ENCODE measurements at places on chromosomes 2 and 18.
A peak's percentile ranks its signal among the peaks of the same experiment; 100 is the strongest.

GRCh38 chr2:181072486-181073235 lies 92.3 kb downstream of the UBE2E3 start:
- no peak for DNase-seq

DNA sequence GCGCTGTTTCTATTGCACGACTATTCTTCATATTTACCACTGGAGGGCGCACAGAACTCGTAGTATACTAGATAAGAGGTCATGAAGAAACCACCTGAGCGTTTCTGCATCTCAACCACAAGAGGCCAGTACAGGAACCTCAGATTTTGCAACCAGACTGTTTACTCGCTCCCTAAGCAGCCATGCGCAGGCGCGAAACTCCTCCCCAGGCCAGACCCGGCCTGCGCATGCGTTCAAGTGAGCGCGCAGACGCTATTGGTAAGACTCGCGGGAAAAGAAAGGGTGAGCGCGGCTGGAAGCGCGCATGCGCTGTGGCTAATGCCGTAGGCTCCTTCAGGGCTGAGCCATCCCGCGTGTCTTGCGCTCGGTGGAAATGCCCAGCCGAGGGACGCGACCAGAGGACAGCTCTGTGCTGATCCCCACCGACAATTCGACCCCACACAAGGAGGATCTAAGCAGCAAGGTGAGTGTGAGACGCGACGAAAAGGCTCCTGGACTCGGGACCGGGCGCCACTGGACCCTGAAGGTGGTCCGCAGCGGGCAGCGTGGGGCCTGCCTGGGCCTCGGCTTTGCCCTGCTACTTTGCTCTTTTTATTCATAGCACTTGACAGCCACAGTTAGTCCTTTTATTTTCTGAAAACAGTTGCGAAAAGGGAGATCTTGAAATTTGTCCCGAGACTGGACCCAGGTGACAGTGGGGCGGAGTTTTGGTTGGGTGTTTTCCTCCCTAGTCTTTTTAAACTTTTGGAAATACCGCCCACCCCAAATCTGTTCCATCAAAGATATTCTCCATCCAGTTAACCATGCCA lies at the start of gene ASNSD1:
ASNSD1 (plus strand) TSS at position 312 of the 809 bp plus-strand sequence. CDS start 4,674 bp downstream, outside the sequence.
- peak; percentile 87 for DNase-seq

DNA sequence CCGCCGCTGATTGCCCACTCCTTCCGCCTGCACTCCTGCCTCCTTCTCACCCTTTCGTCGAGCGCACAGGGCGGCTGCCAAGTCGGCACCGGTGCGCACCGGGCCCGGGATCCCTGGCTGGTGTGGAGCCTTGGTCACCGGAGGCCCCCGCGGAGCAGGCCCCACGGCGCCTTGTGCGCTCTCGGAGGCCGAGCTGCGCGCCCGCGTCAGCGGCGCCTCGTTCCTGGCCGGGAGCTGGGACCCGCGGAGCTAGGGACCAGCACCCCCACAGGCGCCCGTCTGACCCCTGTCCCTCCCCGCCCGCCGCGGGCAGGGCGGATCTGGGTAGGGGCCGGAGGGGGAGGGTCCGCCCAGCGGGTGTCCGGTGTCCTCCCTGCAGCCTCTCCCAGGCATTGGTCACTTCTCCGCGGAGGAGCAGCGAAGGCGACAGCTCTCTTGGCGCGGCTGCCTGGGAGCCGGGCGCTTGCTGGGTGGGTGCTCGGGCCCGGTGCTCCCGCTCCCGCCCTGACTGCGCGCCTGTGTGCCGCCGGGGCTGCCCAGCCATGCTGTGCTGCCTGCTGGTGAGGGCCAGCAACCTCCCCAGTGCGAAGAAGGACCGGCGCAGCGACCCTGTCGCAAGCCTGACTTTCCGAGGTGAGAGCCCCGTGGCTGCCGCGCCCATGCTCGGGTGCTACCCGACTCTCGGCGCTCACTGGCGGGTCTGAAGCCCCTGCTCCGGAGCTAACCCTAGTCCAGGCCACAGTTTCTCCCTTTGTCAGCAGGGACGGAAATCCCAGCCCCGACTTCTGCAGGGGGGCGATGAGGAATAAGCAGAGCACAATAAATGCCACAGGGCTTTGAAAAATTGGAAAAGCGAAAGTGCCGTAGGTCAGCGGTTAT lies 13.2 kb downstream of the DYSF start:
- DNase-seq: peak; percentile 66

GRCh38 chr2:39942950-39943349 lies 163.9 kb upstream of the THUMPD2 start:
- DNase-seq: no peak

GRCh38 chr2:127044977-127045661 lies 61.8 kb downstream of the BIN1 start:
- DNase-seq: no peak

- no peak for DNase-seq
Observed at GRCh38 chr18:44927127-44927849, 246.6 kb downstream of the SETBP1 start.

GRCh38 chr2:109185821-109186570 lies 57.0 kb downstream of the SH3RF3 start:
- DNase-seq: no peak

- no peak for DNase-seq
Observed at GRCh38 chr18:71212222-71212621, 923.4 kb downstream of the SOCS6 start.

- DNase-seq: peak; percentile 47
Observed at GRCh38 chr2:16664052-16664731, 1.4 kb downstream of the CYRIA start.

DNA sequence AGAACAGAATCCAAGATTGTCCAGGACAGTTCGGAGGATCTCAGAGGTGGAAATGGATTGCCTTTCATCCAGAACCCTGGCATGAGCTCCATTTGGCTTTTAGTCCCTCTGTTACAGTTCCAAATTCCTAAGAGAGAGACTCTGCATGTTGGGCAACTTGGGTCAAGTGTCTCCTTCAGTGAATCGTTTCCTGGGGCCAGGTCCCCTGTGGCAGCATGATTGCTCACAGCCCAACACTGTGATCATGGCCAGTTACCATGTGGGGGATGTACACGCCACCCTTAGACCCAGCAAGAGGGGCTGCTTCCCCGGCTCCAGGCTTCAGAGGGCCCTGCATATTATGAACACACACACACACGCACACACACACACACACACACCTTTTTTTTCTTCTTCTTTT lies 118.6 kb upstream of the GLI2 start:
- DNase-seq: no peak
